ENCODE measurements at places on chromosomes 3 and 15.

- no peak for DNase-seq
Measured at GRCh38 chr3:77086408-77086807, 46.5 kb downstream of the ROBO2 start.

GRCh38 chr3:73926360-73927202, 301.8 kb upstream of the PDZRN3 start:
- no peak for DNase-seq

DNA sequence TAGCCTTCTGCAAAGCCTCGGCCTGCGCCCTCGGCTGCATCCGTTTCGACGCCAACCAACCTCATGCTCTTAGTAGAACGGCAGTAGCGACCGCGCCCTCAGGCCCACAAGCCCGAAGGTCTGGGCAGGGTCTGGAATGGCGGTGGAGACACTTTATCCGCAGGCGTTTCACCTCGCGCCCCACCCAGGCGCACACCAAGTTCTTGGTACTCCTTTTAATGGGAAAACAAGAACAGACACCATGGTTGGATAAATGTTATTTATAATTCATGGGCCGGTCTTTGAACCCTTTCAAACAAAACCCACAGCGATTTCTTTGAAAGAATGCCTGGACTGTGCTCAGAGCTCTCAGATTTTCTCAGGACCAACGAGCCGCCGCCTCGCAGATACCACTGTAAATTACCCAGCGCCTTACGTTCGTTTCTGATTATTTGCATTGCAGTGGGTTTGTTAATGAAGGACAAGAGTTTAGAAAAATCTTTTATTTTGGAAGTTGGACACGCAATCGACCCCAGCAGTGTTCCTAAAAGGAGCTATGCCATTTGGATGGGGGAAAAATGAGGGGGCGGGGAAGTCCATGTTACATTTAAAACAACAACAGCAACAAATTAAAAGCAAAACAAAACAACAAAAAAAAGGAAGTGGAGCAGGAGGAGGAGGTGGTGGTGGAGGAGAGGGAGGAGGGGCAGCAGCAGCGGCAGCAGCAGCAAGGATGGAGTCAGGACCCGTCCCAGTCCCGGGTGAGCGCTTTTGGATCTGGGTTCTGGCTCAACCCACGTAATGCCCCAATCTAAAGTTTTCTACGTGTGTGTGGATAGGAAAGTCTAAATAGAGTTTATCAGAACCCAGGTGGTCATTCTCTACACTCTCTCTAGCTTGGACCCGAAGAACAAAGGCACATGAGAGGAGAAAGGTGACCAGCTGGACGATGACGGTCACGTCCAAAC, 993 bp upstream of the ISL2 start:
- no peak for DNase-seq

DNA sequence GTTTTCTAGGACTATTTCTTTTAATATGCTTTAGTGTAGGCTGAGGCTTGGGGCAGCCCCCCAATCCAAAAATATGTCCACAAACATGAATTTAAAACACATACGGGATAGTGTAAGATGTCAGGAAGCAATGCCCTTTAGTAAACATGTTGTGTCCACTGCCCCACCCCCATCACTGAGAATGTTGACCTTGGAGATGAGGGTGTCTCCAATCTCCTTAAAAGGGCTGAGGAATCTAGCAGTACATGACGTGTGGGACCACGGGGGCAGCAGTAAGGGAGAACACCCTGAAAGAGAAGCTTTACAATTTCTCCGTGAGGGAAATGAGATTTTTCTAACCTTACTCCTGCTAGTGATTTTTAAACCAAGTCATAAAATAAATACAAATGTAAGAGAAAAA, 84.7 kb downstream of the SQOR start:
- DNase-seq, result peak; percentile 10

GRCh38 chr15:84727429-84727828, 11.5 kb upstream of the SEC11A start:
- DNase-seq, result no peak

DNA sequence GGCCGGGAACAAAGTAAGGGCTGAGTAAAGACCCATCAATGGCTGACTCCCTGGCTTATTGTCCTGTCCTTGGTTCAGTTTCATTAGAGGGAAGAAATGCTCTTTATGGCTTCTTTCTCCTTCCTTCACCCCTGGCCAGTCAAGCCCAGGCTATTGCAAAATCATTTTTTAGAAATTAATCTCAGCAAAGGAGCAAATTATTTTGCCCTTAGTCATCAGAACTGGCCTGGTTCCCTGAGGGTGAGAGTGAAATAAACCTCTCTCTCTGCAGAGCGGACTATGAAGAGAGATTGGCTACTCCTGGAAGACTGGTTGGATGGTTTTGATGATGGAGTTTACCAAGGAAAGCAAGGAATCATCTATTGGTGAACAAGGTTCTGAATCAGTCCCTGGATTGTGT, 52.7 kb upstream of the OXTR start:
- peak; percentile 77 for DNase-seq

GRCh38 chr3:157999246-157999645, 107.0 kb downstream of the SHOX2 start:
- peak; percentile 2 for DNase-seq

- DNase-seq, result no peak
Measured at GRCh38 chr3:190086191-190086590, 34.5 kb downstream of the P3H2 start.

DNA sequence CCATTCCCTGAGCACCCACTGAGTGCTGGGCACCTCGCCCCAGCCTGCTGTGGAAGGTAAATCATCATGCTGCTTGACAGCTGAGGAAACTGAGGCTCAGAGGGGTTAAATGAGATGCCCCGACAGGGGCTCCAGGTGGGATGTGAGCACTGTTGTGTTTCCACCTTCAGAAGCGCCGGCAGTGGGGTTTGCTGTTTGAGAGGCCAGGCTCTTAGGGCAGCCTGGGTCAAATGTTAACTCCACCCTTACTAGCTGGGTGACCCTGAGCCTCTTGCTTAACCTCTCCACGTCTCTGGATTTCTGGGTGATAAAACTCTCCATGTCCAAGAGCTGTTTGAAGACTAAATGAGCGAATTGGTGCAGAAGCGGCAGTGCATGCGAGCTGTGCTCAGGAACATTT, 43.1 kb downstream of the FAM3D start:
- DNase-seq, result no peak

GRCh38 chr3:14524920-14525660, 15.1 kb downstream of the GRIP2 start:
- DNase-seq, result no peak

- no peak for DNase-seq
Measured at GRCh38 chr3:24137958-24138875, 193.1 kb downstream of the NR1D2 start.

GRCh38 chr3:171239757-171240503, 213.4 kb upstream of the SLC2A2 start:
- no peak for DNase-seq

DNA sequence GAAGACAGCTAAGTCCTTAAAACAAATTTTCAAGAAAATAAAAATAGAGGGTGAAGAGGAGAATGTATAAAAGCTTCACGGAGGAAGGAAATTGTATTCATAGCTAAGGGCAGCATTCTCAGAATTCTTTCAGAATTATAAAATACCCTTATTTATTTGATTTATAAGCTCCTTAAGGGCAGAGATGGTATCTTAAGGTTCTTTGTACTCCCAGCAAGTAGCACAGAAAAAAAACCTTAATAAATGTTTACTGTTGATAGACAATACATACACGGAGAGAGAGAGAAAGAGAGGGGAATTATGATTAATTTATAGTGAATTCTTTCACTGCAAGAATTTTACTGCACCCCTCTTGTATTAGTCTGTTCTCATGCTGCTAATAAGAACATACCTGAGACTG, 375.6 kb upstream of the CCDC54 start:
- DNase-seq, result no peak

- no peak for DNase-seq
Measured at GRCh38 chr3:148931574-148931973, 59.8 kb upstream of the GYG1 start.

- peak; percentile 24 for DNase-seq
Measured at GRCh38 chr3:124131580-124131979, 139.7 kb upstream of the ROPN1 start.

- no peak for DNase-seq
Measured at GRCh38 chr15:58252586-58253323, 114.6 kb downstream of the AQP9 start.

DNA sequence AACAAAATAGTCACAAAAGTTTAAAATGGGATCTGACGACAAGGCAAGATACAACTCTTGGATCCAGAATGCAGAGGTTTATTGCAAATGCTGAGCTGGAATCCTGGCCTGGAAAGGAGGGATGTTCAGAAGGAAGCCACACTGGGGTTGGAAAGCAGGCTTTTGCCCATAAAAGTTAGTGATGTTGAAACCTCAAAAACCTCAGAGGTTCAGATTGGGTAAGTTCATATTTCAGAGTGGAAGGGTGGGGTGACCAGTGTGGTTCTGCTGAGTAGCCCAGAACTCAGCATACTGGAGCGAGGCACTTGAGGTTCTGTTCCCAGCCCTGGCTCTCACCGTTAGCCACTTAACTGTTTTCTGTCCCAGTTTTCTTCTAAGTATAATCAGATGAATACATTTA, 114.0 kb upstream of the OSTN start:
- DNase-seq, result peak; percentile 76

- peak; percentile 17 for DNase-seq
Measured at GRCh38 chr3:134029734-134030378, at the start of gene SLCO2A1. Gene SLCO2A1, minus strand, starts transcription at chr3:134029925. Its CDS starts 123 bp downstream, at chr3:134029802.

DNA sequence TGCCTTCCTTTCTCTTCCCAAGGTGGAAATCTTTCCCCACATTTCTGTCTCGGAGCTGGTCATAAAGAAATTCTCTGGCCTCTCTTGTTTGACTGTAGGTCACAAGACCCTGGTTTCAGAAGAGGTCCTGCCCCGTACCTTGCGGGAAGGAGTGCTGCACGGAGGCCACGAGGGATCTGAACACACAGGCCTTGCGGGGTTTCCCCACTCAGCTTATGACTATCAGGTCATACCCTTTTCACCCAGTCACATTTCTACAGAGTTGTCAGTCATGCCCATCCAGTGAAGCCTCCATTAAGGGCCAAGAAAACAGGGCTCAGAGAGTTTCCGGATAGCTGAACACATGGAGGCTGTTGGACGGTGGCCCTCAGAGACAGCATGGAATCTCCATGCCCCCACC, 54.7 kb upstream of the ATP13A3 start:
- no peak for DNase-seq

DNA sequence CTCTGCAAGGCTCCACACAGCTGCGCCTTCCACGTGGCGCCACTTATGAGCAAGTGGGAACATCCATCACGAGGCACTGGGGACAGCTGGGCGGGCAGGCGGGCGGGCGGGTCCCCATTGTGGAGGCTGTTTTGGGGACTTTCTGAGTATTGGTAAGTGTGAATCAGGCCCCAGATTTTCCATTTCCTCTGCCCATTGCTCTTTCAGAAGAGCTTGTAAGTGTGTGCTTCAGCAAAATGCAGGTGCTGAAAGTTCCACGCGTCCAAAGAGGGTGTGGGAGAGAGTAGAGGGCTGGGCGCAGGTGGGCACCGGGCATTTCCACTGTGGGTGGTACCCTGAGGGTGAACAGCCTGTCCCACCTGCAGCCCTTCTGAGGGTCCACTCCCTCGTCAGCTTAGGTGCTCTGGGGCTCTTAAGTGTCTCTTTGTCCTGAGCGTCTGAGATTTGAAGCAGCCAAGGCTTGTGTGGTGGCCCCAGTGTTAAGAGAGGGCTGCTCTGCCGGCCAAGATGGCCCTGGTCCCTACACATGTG, 177.1 kb downstream of the RPLP1 start:
- DNase-seq, result no peak

DNA sequence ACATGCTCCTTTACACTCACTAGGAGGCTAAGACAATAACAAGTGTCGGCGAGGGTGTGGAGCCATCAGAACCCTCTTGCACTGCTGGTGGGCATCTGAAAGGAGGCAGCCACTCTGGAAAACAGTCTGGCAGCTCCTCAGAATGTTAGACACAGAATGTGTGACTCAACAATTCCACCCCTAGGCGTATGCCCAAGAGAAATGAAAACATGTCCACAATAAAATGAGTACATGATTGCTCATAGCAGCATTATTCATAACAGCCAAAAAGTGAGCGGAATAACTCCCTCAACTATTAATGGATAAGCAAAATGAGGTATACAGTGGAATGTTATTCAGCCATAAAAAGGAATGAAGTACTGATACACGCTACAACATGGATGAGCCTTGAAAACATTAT, 57.8 kb downstream of the WNT7A start:
- DNase-seq, result peak; percentile 31

DNA sequence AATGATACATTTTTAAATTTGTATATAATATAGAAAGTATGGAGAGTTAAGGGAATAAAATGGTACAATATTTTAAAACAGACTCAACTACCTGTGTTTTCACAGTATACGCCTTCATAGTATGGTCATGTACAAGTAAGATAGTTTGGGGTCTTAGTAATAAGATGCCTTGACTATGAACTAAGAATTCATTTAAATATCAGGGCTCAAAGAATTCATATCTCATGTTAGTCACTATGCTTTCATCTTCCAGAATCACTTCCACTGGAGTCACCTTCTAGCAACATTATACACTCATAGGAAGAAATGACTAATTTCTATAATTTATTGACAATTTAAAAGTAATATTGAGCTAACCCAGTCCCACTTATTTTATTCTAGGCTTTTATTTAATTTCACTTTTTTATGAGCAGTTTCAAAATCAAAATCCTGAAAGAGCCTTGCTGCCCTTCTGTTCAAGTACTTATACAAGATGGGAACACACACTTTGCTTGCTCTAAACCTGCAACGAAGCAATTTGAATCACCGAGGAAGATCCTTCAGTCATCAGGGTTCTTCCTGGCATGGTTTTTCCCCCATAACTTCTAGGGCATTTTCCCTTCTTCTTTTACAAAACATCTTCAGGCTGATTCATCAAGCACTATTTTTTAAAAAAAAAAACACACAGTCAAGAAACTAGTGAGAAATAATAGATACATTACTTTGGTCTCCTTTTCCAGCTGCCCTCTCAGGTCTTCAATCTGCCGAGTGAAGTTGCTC, 94.1 kb downstream of the MYH15 start:
- peak; percentile 31 for DNase-seq

- no peak for DNase-seq
Measured at GRCh38 chr3:27325419-27325818, 43.8 kb downstream of the NEK10 start.

- no peak for DNase-seq
Measured at GRCh38 chr15:48315041-48315440, 16.2 kb upstream of the DUT start.

DNA sequence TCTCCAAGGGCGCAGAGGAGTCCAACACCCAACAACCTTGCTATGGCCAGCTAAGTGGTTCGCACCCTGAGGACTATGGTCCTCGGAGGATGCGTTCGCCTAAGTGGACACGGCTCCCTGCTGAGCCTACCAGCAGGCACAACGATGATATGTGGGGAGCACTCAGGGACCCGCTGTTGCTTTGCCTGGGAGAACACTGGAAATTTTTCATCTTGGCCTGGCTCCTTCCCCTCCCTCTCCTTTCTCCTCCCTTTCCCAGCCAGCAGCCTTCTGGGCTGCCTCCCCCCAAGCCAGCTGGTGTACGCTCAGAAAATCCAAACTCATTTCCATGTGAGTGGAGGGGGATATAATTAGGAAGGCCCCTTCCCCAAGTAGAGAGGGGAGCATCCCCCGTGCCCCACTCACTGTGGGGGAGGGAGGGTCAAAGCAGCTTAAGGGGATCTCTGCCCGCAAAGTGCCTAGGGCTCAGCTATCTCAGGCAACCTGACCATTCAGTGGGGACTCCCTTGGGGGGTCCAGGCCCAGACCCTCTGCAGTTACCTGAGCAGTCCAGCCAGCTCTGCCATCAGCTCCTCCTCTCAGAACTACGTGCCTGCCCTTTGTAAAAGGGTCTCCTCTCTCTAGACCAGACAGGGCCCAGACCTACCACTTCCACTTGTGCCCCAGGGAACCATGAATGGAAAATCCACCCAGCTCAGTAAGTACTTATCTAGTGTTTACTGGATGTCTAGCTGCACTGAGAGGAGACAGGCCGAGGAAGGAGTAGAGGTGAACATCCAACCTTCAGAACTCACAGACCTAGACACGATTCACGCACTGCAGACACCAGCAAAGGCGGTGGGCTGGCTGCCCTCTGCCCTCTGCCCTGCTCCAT, 742 bp upstream of the SEMA7A start:
- DNase-seq, result no peak

Data from fibroblast of mammary gland (primary cell).